ENCODE measurements at places on chromosomes 13 and 19. TPM values are rescaled to one million over a fixed set of nuclear protein-coding genes. Genes with fewer than 3 reads are reported as not detected.

TNFSF9 gene
- 2.1 TPM for total RNA-seq

SIGLEC14 gene
- not detected for total RNA-seq

LGI4 gene
- total RNA-seq, result 3.2 TPM

DIRAS1 gene
- 9.7 TPM for total RNA-seq

IGSF23 gene
- not detected for total RNA-seq

SOX1 gene
- total RNA-seq, result 0.17 TPM

PCSK4 gene
- 9.1 TPM for total RNA-seq

ZNF382 gene
- total RNA-seq, result 10.8 TPM

SLC27A5 gene
- total RNA-seq, result 16.7 TPM

All from H9 (cell line).